ENCODE measurements at places on chromosomes 16 and 17.

DNA sequence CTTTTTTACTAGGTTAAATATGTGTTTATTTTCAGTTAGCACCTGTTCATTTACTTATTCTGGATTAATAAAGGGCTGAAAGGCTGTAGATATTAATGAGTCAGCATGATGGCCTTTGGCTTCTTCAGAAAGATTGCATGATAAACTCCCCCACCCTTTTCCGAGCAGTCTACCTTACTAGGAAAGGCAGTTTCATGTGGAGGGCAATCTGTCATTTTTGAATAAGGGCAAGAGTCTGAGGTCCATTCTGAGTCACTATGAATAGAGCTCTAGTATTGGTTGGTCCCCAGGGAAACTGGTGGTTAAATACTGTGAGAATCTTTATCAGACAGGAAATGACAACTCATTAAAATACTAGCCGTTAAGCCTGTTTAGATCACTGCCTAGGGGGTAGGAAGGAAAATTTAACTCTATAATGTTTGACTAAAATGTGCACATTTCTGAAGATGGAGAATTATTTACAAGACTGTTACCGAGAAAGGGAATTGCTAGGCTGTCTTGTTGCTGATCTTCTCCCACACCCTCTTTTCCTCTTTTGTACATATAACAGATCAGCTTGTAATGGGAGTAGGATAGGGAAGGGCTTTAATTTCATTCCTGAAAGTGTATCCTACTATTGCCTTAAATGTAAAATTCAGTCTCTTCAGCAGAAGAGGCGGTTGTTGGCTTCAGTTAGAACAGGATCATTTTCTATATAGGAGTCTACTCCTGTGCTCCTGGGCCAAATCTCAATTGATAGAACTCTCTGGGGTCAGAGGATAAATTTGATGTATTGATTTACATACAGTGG lies 63.3 kb downstream of the TUBD1 start:
- peaks cover 57% of the 10 kb centered on the region for H3K4me1 ChIP-seq
- no peaks in the 10 kb centered on the region for H3K36me3 ChIP-seq
- no peaks in the 10 kb centered on the region for H3K27me3 ChIP-seq

- peaks cover 25% of the 10 kb centered on the region for H3K27me3 ChIP-seq
- H3K36me3 ChIP-seq, result peaks cover 52% of the 10 kb centered on the region
- peaks cover 22% of the 10 kb centered on the region for H3K4me1 ChIP-seq
Measured at GRCh38 chr16:88633684-88634140, 4.7 kb upstream of the IL17C start.

GRCh38 chr16:84519855-84520254 lies 15.4 kb upstream of the MEAK7 start:
- H3K4me1 ChIP-seq, result no peaks in the 10 kb centered on the region
- no peak overlapping the region for H3K27ac ChIP-seq
- H3K36me3 ChIP-seq, result no peaks in the 10 kb centered on the region
- DNase-seq, result peak; percentile 35
- no peaks in the 10 kb centered on the region for H3K27me3 ChIP-seq

GRCh38 chr16:24731722-24732419 lies 2.4 kb downstream of the TNRC6A start:
- peaks cover 15% of the 10 kb centered on the region for H3K36me3 ChIP-seq
- no peak for DNase-seq
- no peaks in the 10 kb centered on the region for H3K27me3 ChIP-seq
- H3K4me1 ChIP-seq, result peaks cover 62% of the 10 kb centered on the region
- no peak overlapping the region for H3K27ac ChIP-seq

- H3K27me3 ChIP-seq, result no peaks in the 10 kb centered on the region
- H3K27ac ChIP-seq, result no peak overlapping the region
- no peaks in the 10 kb centered on the region for H3K4me1 ChIP-seq
- H3K4me3 ChIP-seq, result no peak overlapping the region
Measured at GRCh38 chr17:56064506-56064905, 88.8 kb upstream of the ANKFN1 start.

DNA sequence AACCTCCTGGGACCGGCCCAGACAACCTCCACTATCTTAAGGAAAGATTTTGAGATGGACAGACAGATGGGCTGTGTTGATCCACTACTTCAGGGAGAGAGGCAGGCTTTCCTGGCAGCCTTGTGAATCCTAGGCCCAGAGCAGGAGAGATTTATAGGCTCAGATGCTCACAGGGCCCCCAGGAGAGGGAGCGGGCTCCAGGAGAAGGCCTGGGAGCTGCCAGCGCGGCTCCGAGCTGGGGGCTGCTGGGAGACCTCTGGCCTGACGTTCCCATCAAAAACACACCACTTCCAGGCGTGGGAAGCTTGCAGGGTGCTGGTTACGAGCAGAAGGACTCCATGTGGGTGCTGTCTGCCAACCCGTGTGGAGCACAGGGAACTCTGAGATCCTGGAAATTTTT lies 53.2 kb downstream of the MYH11 start:
- H3K27me3 ChIP-seq, result no peaks in the 10 kb centered on the region
- no peak overlapping the region for H3K27ac ChIP-seq
- H3K36me3 ChIP-seq, result no peaks in the 10 kb centered on the region
- no peaks in the 10 kb centered on the region for H3K4me1 ChIP-seq

GRCh38 chr17:78211032-78211431 lies 3.0 kb upstream of the BIRC5 start:
- H3K4me1 ChIP-seq, result peaks cover 12% of the 10 kb centered on the region
- H3K27ac ChIP-seq, result no peak overlapping the region
- H3K27me3 ChIP-seq, result no peaks in the 10 kb centered on the region
- no peak overlapping the region for H3K4me3 ChIP-seq
- H3K36me3 ChIP-seq, result peaks cover 6% of the 10 kb centered on the region

GRCh38 chr16:57166951-57167350 lies 18.9 kb downstream of the PSME3IP1 start:
- H3K4me1 ChIP-seq, result peaks cover 30% of the 10 kb centered on the region
- no peak overlapping the region for H3K4me3 ChIP-seq
- H3K27ac ChIP-seq, result peak overlapping the region; percentile 72
- H3K36me3 ChIP-seq, result peaks cover 83% of the 10 kb centered on the region
- peak; percentile 66 for DNase-seq
- no peaks in the 10 kb centered on the region for H3K27me3 ChIP-seq

GRCh38 chr16:87687126-87687910 lies 78.5 kb downstream of the KLHDC4 start:
- H3K36me3 ChIP-seq, result no peaks in the 10 kb centered on the region
- H3K27me3 ChIP-seq, result peaks cover 46% of the 10 kb centered on the region
- no peak overlapping the region for H3K27ac ChIP-seq

GRCh38 chr17:6168296-6168695 lies 98.1 kb downstream of the WSCD1 start:
- H3K4me3 ChIP-seq, result no peak overlapping the region
- H3K27ac ChIP-seq, result no peak overlapping the region
- no peaks in the 10 kb centered on the region for H3K36me3 ChIP-seq
- no peak for DNase-seq

Measured in lower lobe of right lung (tissue), 2 donors.